ENCODE measurements at places on chromosomes 3 and 15.

- peak; percentile 88 for DNase-seq
Measured at GRCh38 chr3:133282236-133282635, 117.6 kb upstream of the BFSP2 start.

GRCh38 chr3:63818282-63819150, 583 bp upstream of the C3orf49 start:
- DNase-seq: peak; percentile 61

- DNase-seq: no peak
Measured at GRCh38 chr15:44676676-44677075, 13.2 kb upstream of the SPG11 start.

GRCh38 chr3:142837526-142837925, 51.4 kb downstream of the PCOLCE2 start:
- DNase-seq: no peak

DNA sequence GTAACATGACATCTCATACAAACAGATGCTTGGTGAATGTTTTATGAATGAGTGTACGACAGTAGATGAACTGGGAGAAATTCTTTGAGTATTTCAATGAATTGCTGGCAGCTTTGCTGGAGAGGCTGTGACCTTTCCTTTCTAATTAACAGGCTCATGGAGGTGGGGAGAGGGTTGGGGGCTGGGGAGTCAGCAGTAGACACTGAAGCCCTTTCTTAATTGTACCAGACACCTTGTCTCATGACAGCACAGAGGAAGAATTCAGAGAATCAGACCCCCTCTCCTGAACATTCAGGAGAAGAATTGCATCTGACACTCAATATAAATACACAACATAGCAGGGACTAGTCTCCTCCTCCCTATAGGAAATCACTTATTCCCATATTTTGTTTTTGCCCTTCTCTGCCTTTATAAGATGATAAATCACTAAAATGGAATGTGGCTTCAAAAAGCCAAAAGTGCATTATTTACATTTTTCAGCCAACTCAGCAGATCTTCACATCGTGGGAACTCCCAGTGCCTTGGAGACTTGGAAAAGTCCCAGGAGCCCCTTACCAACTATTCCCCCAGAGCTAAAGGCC, 66.2 kb upstream of the TPM1 start:
- peak; percentile 64 for DNase-seq

- DNase-seq: peak; percentile 34
Measured at GRCh38 chr15:51751697-51752683, 593 bp downstream of the TMOD2 start.

GRCh38 chr3:177777699-177778098, 580.4 kb upstream of the TBL1XR1 start:
- DNase-seq: peak; percentile 56

- DNase-seq: no peak
Measured at GRCh38 chr15:60375306-60375705, 22.5 kb downstream of the ANXA2 start.

DNA sequence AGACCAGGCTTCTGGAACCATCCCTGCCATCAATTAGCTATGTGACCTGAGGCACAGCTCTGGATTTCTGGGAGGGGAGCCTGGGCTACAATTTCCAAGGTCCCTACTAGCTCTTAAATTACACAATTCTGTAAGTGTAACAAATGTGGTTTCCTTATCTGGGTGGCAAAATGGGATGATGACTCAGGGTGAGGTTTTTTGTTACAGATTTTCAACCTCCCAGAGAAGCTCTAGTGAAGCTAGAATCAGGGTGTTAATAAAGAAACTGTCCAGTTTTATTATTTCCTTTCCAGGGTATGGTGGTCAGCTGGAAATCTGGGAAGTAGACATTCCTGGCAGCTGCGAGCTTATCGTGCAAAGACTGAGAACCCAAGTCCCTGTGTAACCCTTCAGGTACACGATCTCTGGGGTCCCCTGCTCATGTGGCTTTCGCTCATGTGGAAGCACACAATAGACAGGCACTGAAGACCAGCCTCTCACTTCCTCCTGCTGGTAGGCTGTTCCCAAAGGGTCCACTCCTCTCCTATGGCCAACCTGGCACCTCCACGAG, 7.3 kb downstream of the RAB27A start:
- DNase-seq: peak; percentile 84

DNA sequence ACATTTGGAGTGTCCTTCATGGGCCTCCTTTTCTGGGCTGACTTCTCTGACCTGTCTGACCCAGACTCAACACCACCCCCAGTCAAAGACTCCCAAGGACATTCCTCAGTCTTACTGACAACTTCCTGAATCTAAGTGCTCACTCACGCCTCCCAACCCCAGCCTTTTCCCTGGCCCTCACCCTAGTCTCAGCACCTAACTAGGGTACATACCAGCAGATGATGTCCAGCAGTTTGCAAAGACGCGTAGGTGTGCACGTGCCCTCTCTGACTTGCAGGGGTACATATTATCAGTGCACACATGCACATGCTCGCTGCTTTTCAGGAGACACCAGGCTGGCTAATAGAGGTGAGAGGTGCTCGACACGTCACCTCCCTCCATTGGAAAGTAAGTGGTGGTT, 38.7 kb upstream of the SLCO2A1 start:
- DNase-seq: no peak

- DNase-seq: peak; percentile 56
Measured at GRCh38 chr3:71428841-71429596, 154.5 kb downstream of the FOXP1 start.

DNA sequence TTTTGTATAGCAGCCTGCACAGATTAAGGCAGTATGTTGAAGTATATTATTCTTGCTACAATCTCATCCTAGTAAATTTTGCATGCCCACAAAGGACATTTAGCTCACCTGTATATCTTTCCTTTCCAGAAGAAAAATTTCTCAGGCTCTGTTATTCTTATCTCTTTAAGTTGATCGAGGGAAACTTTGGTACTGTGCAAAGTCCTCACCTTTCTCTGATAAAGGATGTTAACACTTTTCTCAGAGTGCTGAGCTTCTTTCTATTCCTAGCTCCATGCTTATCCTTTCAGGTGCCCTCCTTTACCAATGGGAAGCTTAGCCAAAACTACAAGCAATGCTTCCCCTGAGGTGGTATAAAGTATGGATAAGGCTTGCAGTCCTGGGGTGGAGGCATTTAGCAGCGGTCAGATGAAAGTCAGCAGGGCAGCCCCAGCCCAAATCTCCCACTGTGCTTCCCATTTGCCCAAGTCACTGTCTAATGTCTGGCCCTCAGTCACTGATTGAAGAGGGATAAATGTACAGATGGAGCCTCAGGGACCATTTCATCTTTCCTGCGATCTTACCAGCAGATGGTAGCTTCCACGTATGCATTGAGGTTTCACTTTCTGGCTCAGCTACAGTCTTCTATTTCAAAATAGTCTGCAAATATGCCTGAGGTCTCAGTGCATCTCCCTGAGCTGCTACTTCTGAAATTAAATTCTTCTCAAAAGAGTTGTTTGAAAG, 127.8 kb upstream of the P2RY1 start:
- no peak for DNase-seq

DNA sequence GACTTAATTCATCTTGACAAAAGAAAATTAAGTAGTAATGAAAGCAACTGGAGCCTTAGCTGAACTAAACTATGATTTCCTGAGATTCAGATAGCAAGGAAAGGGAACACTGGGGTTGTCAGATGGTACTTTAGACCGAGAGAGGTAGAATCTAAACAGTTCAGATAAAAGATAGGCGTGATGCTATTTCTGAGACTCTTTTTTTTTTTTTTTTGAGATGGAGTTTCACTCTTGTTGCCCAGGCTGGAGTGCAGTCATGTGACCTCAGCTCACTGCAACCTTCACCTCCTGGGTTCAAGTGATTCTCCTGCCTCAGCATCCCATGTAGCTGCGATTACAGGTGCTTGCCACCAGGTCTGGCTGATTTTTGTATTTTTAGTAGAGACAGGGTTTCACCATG, 279.9 kb upstream of the UMPS start:
- no peak for DNase-seq

DNA sequence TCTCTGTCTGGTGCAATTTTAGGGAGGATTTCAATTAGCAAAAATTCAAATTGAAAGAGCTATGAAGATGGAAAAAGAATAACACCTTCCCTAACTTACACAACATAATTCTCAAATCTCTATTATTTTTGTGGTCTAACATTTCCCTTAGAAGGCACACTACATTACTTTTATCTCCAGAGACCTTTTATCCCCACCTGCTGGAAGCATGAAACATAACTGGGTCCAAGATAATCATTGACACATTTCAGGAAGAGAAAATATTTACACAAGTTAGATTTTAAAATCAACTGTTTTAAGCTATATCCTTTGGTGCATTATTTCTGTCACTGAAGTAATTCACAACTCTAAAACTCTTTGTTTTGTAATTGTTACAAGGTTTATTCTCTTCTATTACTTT, 779.5 kb downstream of the ROBO1 start:
- DNase-seq: peak; percentile 46

GRCh38 chr15:40999190-40999589, 45.9 kb downstream of the CHAC1 start:
- peak; percentile 98 for DNase-seq

DNA sequence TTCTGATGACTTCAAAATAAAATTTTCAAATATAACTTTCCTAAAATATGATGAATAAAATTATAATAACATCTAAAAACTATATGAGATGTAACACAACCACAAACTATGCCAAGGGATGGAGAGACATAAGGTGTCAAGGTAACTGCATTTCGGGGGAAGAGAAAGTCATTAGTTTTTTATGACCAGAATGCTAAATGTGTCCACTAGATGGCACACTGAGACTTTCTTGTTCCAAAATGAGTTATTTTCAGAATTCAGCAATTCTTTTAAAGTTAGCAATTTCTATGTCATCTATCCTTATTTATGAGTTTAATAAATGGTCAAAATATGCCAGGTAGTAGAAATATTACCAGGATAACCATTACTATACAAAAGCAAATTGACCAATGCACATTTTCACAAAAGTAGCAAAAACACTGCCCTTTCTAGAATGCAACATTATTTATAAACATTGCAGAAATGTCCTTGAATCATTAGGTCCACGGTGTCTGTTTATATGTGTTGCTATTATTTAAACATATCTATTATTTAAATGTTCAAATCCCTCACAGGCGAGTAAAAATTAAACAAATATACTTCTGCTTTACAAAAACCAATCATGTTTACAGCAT, 374.2 kb downstream of the PLCL2 start:
- DNase-seq: peak; percentile 39

DNA sequence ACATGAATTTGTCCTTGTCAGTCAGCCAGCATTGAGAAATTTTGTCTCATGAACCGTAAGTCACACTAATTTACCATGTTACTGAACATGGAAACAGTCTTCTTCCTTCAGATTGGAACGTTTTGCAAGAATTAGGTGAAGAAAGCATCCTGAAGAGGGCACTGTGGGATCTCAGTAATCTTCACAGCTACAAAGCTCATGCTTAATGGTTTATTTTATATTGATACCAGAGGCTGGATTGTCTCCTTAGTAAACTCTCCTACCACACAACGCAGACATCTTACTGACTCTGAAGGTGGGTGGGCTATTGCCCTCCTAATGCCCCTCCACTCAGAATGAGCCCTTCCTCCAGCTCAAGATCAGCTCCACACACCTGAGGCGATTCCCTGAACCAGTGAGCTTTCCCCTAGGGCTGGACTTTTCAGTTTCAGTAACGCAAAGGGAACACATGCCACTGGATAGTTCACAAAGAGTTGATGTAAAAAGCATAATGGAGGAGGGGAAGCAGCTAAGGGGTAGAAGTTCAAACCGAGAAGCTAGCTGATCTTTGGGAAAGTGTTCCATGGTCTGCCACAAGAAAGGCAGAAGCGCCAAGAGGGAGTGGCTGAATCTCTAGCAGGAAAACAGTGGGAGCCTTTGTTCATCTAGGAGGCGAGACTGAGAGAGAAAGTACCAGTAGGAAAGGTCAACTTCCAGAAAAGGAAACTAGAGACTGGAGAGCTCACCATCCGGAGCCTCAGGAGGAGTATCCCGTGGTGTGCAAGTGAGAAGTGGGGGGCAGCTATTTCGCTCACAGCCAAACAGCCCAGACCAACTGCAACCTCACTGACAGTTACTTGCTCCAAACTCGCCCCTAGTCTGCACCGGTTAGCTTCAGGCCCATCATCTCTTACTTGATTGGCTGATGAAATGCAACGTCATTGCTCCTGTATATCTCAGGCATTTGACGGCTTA, at the start of gene SLC9C1:
SLC9C1 (minus strand) TSS at position 849 of the 954 bp plus-strand sequence. CDS start 7,425 bp downstream, outside the sequence.
- DNase-seq: peak; percentile 74

DNA sequence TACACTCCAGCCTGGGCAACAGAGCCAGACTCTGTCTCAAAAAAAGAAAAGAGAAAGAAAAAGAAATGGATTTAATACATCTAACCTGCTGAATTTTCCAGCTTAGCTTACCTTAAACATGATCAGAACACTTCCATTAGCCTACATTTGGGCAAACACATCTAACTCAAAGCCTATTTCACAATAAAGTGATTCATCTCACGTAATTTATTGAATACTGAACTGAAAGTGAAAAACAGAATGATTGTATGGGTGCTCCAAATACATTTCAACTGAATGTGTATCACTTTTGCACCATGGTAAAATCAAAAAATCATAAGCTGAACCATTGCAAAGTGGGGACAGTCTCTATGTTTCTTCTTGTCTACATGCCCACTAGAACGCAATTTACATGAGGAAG, 9.0 kb downstream of the PIK3R4 start:
- DNase-seq: no peak

DNA sequence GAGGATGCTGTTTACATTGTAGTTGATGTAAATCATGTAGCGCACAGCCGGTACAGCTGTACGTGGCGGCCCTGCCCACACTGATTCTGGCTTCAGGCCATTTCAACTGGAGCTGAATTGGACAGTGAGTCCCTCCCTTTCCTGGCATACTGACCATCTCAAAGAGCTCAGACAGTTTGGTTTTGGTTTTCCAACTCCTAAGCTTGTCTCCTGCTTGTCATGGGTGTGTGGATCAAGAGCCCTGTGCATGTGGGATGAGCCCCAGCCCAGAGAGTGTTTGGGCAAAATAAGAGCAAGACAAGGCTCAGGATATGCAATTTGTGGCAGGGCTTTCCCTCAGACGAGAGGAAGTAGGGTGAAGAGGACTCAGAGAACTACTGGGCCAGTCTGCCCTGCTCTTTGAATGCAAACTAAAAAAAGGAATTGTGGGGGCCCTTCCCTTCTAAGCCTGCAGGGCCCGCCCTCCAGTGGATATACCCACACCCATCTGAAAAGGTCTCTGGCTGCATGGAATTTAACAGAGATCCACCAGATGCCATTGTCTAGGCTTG, 13.3 kb downstream of the ITGA11 start:
- peak; percentile 88 for DNase-seq

GRCh38 chr15:78615151-78615589, 5.6 kb downstream of the CHRNA3 start:
- no peak for DNase-seq

GRCh38 chr3:29156086-29156715, 124.7 kb upstream of the RBMS3 start:
- DNase-seq: peak; percentile 14

Data from IMR-90 (cell line).